Fibroblast of skin of abdomen (primary cell): ENCODE measurements at places on chromosomes 16 and 17.

DNA sequence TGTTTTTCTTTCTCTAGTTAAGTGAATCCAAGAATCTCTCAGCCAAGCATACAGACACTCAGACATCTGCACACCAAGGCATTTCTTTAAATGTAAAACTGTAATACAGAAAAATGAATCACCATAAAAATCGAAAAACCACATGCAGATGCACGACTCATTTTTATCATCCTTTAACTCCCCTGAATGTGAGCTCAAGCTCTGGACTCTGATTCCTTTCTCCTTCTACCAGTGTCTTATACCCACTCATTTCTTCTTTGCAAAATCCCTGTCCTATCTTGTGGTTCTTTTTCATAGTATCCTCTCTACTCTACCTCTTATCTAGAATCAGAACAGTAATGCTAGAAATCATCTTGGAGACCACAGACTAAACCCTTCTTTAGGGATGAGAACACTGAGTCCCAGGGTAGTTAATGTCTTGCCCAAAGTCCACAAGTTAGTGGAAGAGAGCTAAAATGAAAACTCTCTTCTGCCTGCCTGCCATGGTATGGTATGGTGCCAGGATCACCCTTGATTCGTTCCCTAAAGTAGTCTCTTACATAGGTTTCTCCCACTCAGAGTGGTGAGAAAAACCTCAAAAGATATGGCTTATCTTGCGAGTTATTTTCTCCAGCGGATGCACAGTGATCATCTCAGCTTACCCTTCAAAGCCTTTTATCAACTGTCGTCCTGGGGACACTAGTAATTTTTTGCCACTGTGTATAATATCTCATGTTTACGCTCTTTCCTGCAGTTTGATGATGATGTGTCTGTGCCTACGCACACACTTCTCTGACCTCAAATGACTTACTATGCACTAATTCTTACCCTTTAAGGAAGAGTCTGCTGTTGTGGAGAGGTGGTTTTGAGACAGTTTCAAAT, 30.2 kb downstream of the BRD7 start:
- DNase-seq = no peak

DNA sequence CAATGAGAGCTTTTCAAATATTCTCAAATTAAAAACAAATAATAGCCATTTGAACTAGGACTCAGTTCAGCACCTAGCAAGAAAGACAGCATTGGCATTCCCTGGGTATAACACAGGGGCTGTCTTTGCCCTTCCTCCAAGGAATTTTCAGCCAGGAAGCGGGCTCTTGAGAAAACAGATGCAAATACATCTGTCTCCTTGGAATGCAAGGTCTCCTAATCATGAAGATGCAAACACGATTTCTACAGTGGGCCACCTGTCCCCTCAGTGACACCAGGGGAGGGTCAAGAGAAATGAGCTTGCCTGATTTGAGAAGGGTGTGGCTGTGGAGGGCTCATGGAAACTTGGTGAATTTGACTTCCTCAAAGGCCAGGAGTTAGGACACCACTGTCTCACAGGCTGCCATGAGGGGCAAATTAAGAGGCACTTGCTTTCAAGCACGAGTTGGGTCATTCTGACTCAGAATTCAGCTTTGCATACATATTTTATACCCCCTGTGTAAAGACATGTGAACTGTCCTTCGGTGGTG, 24.5 kb upstream of the SUPT4H1 start:
- no peak for DNase-seq

DNA sequence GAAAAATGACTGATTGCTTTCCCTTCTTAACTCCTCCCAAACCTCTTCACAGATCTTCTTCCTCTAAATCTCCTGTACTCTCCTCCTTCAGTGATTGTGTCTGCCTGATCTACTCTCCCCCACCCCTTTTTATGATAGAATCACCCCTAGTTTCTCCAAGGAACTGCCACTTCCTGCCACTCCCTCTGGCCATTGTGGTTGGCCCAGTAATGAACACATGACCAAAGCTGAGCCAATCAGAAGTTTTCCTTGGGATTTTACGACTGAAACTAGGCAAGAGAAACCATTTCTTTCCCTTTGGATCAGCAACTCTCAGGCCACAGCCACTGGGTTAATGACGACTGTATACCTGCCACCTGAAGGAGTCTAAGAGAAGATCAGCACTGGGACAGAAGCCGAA, 15.9 kb downstream of the IRX3 start:
- DNase-seq = no peak

DNA sequence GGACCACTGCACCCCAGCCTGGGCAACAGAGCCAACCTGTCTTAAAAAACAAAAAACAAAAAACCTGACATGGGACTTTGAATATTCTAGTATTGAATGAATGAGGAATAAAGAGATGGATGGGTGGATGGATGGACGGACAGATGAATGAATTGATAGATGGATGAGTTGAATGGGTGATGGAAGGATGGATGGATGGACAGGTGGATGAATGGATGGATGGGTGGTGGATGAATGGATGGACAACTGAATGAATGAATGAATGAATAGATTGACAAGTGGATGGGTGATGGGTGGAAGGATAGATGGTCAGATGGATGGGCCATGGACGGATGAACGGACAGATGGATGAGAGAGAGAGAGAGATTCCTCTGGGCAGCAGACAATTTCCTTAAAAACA, 22.8 kb upstream of the CEP20 start:
- DNase-seq = no peak

DNA sequence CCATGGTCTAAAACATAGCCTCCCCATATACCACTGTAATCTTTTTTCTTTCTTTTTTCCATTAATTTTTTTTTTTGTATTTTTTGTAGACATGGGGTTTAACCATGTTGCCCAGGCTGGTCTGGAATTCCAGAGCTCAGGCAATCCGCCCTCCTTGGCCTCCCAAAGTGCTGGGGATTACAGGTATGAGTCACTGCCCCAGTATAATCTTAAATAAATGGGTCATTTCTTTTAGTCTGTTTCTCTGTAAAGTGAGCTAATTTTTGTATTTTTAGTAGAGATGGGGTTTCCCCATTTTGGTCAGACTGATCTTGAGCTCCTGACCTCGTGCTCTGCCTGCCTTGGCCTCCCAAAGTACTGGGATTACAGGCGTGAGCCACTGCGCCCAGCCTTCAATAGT, 5.7 kb upstream of the NME1 start:
- peak; percentile 40 for DNase-seq

DNA sequence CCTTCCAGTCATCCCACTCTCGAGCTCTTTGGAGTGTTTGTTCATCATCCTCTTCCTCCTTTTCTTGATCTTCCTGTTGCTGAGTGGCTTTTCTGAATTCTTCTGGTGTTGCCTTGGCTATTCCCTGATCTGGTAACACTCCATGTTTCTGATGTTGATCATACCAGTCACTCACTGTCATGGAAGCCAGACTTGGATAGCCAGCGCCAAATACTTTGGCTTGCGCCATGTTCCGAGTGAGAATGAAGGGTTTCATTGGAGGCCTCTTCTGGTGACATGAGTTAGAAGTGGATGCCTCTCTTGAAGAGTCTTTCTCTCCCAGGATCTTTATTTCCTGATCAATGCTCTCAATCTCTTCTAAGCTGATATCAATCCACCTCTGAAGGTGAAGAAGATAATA, 31.2 kb downstream of the TEX14 start:
- DNase-seq = no peak

GRCh38 chr16:85084841-85085510, 27.3 kb downstream of the CIBAR2 start:
- no peak for DNase-seq

DNA sequence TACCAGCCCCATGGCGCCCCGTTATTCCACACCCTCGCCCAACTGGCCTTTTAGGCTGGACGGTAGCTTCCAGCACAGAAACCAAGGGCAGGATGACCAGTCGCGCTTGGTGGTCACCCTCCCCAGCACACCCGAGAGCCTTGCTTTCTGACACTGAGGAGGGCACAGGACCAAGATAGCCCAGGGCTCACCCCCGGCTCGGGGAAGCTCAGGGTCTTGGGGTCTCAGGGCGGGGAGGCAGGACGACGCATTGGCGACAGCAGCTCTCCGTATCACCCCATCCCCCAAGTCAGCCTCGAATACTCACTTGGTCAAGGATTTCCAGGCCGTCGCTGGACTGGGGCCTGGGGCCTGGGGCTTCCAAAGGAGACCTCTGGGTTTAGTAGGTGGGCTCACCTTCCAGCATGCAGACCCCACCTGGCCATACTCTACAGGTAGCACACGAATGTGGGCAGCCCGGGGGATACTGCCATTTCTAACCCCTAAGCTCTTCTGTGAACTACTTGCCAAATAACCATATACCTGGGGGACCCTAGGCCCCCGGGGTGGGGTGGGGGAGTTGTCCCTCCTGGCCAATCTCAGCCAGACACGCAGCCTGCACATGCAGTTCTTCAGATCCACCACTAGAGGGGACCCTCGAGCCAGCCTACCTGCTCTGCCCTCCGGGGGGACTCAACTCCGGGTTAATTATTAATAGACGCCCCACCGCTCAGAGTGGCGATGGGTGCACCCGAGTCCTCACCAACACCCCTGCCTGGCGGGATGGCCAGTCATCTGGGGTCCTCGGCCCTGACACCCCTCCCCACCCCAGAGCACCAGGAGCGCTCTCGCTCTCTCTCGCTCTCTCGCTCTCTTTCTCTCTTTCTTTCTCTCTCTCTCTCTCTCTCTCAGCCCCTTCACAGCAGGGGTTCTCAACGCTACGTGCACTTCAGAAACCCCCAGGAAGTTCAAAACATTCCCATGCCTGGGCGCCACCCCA, 30.0 kb downstream of the TBC1D16 start:
- peak; percentile 39 for DNase-seq

DNA sequence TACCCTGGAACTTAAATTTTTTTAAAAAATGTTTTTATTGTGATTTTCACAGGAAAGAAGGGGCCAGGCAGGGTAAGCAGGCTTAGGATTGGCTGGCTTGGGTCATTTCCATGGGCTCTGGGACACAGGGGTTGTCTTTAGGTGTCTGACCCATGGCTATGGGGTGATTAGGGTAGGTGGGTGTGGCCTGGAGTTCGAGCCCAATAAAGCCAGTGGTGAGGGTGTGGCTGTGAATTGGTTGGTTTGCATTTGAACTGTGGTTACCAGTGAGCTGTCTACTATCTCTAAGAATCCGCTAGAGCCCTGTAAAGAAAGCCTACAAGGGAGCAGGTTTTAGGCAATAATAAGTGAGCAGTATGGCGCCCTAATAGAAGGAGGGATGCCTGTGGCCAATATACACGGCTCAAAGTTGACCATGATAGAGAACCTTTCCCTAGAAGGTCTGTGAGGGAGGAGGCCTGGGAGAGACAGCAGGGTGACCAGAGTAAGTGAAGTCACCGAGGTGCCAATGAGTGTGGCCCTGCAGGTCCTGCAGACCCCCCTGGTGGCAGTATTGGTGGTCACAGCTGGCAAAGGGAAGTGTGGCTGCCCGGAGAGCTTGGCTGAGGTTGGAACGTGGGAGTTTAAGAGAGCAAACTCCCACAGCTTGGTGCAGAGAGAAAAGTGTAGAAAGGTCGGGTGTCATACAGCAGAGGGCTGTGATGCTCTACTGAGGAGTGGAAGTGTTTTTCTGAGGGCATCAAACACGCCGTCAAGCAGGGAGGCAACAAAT, 454.0 kb downstream of the WWOX start:
- no peak for DNase-seq

DNA sequence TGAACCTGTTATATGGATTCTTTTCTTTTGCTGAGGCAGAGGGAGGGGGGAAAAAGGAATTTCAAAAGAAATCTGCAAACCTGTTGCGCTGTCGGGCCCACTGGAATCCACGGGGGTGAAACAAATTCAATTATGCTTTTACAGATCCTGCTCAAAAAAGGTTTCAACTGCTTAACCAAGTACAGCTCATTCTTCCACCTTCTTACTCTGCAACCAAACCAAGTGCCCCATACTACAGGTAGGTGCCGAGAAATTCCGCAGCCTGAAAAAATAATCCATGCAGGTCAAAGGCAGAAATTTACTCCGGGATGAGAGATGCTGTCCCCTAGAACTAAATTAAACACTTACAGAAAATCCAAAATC, 416 bp downstream of the RNF43 start:
- no peak for DNase-seq

GRCh38 chr17:27559506-27560481, 71.2 kb upstream of the LGALS9 start:
- peak; percentile 95 for DNase-seq

GRCh38 chr17:4704991-4705390, 1.1 kb upstream of the PELP1 start:
- DNase-seq = no peak

- DNase-seq = no peak
Measured at GRCh38 chr17:75849724-75850123, 5.4 kb downstream of the WBP2 start.
